Activated T-cell treated with anti-CD3 and anti-CD28 coated beads, Interleukin-2, amount 50 U/mL, for 4 hours (primary cell): ENCODE measurements at places on chromosomes 1 and 21.

DNA sequence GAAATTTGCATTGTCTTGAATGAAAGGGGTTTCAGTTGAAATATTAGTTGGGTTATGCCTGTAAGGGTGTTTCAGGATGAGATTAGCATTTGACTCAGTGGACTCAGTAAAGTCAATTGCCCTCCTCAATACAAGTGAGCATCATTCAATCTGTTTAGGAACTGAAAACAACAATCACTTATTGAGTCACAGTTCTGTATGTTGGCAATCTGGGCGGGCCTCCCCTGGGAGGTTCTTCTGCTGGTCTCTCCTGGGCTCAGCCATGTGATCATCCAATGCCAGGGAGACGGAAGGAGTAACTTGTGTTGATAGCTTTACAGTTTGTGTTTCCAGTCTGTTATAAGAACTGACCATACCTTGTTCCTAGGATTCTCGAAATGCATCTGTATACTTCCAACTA, 262.9 kb upstream of the RUNX1 start:
- DNase-seq: no peak

DNA sequence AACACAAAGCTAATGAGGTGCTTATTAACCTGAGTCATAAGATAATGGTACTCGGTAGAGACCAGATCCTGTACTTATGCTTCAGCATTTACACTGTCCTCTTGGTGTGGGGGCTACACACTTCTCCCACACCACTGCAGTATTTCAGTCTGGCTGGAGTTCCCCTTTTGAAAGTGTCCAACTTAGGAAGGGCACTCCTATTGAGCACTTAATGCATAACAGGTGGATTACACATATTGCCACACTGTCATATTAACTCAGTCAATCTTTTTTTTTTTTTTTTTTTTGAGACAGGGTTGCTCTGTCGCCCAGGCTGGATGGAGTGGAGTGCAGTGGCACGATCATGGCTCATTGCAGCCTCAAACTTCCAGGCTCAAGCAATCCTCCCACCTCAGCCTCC, 1.5 kb downstream of the GPATCH4 start:
- no peak for DNase-seq

GRCh38 chr1:116003823-116004222, 27.5 kb downstream of the SLC22A15 start:
- no peak for DNase-seq

DNA sequence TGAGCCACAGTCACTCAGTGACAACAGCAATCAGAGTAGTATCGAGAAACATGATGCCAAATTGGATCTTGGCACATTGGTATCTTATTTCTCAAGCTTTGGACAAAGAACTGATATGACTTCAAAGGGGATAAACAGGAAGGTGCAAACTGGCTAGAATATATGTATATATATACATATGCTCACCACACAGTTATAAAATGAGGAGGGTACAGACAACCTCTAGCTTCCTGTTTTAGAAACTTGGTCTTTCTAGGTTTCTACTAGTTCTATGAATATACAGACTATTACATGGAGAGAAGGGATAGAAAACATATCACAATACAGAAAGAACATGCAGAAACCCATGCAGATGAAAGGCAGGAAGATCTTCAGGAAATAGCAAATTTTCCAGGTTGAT, 292.1 kb upstream of the SNX7 start:
- no peak for DNase-seq

DNA sequence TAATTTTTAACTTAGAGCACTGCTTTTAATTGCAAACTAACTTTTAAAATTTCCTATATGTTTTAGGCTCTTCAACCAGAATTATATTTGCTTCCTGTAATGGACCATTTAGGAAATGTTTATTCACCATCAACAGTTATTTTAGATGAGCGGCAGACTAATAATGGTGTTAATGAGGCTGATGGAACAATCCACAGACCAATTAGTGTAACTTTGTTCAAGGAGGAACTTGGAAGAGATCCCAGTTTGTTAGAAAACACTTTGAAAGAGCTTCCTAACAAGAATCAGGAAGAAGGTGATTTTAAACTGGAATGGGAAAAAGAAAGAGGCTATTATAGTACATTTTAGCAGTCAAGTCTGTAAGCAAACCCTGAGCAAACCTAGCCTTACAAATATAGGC, 19.4 kb upstream of the GNG5 start:
- no peak for DNase-seq

GRCh38 chr1:247517795-247518612, 18.2 kb downstream of the OR2C3 start:
- DNase-seq: no peak

DNA sequence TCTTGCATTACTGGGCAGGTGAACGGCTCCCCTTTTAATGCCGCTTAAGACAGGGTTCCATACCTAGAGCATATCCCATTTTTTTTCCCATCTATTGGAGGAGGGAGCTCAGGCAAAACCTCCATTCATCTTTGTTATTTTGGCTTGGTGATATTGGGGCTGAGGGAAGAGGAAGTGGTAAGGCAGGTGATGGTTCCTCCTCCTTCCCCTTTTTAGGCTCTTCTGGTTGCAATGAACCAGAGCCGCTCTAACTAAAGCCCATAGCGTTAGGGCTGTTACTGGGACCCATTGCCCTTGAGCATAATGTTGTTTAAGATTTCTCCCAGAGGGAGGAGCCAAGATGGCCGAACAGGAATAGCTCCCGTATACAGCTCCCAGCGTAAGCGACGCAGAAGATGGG, 21.1 kb downstream of the PYHIN1 start:
- no peak for DNase-seq

DNA sequence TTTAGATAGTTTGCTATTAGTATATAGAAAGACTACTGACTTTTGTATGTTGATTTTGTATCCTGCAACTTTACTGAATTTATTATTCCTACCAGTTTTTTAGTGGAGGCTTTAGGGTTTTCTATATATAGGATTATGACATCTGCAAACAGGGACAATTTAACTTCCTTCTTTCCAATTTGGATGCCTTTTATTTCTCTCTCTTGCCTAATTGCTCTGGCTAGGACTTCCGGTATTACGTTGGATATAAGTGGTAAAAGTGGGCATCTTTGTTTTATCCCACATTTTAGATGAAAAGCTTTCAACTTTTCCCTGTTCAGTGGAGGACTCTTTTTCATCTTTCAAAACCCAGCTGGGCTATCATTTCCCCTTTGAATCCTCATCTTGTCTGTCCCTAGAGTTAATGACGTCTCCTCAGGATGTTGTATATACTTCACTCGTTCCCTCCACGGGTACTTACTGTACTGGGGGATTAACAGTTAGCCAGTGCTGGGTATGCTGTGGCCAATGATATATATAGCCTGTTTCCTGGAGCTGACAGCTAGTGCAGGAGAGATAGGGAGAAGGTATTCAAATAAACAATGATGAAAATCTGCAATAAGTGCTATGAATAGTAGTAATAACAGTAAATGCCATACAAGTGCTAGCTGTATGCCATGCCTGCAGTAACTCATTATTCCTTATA, 9.8 kb downstream of the ACOT11 start:
- DNase-seq: no peak

GRCh38 chr21:45575993-45576837, 34.0 kb upstream of the SLC19A1 start:
- no peak for DNase-seq

DNA sequence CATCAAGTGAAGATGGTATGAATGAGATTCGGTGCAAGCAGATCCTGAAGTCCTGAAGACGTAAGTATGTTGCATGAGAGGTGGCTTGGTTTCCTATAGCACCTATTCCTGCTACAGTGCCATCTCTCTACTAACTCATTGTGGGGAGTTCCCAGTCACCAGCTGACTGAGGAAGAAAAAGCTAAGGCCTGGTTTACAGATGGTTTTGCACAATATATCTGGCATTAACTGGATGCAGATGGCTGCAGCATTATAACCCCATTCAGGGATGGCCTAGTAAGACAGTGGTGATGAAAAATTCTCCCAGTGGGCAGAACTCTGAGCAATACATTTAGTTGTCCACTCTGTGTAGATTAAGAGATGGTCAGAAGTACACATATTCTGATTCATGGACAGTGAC, 36.7 kb downstream of the RTCA start:
- DNase-seq: no peak

DNA sequence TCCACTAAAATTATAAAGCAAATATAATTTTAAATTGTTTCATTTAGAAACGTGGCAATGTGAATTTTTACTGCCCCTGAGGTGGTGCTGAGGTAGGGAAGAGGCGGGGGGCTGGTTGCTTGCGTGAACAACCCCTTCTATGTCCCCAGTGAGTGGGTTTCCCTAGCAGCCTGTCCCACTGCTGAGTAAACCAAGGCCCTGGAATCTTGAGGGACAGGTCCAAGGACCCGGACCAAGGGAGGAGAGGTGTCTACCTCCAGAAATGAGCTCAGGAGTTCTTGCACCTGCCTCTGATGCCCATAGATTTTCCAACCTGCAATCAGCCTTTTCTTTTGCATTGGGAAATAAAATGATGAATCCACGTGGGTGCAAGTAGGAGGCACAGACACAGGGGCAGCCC, 649 bp upstream of the LDLRAD1 start:
- DNase-seq: no peak

GRCh38 chr1:236381565-236382158, 12.4 kb upstream of the EDARADD start:
- DNase-seq: no peak

- no peak for DNase-seq
These were observed 97.9 kb downstream of the USH2A start for GRCh38 chr1:216325336-216325735.

GRCh38 chr1:42777852-42778251, 6.9 kb upstream of the TMEM269 start:
- DNase-seq: no peak

DNA sequence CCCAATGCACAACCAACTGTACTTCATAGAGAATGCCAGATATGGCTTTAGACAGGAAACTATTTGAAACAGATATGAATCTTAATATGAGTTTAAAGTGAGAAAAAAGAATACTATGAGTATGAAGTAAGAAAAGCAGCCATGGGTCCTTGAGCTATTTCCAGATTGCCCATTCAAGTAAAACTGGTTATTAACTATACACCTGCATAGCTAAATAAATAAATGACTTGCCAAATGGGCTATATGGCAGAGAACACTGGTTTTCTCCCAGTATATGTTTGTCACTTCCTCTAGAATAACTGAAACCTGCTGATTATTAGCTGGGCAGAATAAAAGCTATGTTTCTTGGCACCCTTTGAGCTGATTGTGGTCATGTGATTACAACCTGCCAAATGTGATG, 17.0 kb upstream of the CD1C start:
- no peak for DNase-seq

DNA sequence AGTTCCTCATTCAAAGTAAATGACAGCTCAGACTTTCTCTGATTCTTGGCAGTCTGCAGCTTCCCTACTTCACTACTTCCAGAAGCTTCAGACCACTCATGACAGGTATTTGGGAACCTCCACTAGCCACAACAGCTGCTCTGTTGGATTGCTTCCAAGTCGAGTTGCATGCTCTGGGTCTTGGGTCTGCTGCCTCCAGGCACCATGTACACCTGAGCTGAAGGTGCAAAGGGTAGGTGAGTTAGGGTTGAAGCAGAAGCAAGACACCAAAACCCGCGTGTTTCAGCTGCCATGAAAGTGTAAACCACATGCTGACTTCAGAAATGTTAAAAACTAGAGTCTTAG, 62.7 kb downstream of the ZNF684 start:
- no peak for DNase-seq

DNA sequence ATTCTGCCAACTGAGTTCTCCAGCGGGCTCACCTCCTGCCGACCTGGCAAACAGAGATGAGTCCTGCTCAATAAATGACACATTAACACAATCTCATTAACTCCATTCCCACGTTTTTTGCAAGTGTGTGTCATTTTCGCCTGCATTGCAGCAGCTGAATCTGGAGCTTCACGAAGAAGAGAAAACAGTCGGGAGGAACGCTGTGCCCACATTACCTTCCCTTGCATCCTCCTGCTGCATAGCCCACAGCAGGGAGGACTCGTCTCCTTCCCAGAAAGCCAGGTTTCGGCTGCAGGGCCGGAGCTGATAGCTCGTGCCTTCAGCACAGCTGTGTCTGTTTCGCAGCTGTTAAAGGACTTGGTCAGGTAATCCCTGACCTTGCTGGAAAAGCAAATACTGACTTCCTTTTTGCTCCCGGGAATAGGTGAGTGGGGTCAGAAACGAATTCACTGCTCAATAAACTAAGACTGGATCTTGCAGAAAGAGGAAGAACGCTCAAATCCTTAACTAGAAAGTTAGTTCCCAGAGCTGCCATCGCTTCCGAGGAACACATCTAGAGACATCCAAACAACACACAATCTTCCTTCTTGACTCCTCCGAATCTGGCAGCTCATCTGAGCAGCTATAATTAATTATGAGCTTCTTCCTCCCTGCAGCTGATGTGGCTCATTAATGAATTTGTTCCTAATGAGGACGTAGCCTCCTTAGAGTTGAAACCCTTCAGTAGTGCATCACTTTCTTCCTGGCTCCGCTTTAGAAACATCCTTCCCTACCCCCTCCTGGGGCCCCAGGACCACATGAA, 33.0 kb downstream of the KANK4 start:
- DNase-seq: no peak

GRCh38 chr1:112565800-112566199, 53.1 kb downstream of the ST7L start:
- no peak for DNase-seq

DNA sequence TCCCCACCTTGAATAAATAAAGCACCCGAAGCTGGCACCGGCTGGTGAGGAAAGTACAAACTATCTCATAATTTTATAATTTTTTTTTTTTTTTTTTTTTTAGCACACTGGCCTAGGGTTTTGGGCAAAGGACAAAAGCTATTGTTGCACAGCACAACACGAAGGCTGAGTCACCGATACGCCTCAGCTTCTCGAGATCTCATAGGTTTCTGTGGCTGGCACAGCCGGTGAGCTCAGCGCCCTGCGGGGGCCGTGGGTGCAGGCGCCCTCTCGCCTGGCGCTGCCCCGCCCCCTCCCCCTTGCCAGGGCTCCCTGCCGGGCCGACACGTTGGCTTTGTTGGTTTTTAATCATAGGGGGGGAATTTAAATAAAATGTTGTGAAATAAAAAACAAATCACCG, 17.2 kb downstream of the CASZ1 start:
- no peak for DNase-seq

- DNase-seq: no peak
These were observed 863 bp downstream of the FH start for GRCh38 chr1:241518476-241519307.

GRCh38 chr1:84208935-84209334, 64.9 kb downstream of the PRKACB start:
- DNase-seq: no peak

DNA sequence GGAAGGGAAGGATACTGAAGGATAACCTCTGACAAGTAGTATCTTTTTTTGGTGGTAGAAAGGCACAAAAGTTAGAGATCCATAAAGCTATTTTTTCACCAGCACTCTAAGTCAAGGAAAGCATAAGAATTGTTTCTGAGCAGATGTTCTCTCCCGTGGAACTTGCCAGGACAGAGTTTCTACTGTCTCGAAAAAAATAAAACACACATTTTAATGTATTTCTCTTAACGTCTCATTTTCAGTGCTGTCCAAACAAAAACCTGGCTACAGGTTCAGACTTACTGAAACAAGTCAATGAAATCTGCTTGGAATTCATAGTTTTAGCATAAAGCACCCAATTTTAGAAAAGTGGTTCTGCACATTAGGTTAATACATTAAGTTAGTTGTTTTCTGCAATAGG, 338.3 kb downstream of the LTN1 start:
- DNase-seq: no peak
